T-cell (primary cell): ENCODE measurements at places on chromosomes 6 and 20. TPM values are rescaled to one million over a fixed set of nuclear protein-coding genes. Genes with fewer than 3 reads are reported as not detected.
A peak's percentile ranks its signal among the peaks of the same experiment; 100 is the strongest.

DNA sequence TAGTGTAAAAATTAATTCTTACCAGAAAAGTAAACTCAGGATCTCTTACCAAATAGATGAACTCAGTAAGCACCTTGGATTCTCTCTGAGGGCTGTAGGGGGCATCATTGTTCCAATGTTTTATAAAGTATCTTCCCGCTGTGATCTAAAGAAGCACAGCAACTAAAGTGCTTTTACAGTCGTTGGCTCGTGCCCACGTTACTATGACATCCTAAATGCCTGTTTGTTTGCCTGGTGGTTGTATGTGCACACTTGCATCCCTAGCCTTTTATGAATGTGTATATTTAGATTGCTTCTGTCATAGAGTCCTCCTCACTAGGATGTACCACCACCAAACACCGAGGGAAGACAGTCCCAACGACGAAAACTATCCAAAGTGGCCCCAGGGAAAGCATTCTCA, 34.5 kb downstream of the SLX4IP start:
- DNase-seq: no peak

- DNase-seq: no peak
Measured at GRCh38 chr6:136923116-136923953, 1.2 kb downstream of the SLC35D3 start.

- no peak for DNase-seq
Measured at GRCh38 chr20:56579301-56579710, 46.3 kb downstream of the FAM209B start.

GRCh38 chr20:1651268-1652058, 6.1 kb downstream of the SIRPG start:
- no peak for DNase-seq

- no peak for DNase-seq
Measured at GRCh38 chr6:166469426-166469961, 86.8 kb upstream of the MPC1 start.

DNA sequence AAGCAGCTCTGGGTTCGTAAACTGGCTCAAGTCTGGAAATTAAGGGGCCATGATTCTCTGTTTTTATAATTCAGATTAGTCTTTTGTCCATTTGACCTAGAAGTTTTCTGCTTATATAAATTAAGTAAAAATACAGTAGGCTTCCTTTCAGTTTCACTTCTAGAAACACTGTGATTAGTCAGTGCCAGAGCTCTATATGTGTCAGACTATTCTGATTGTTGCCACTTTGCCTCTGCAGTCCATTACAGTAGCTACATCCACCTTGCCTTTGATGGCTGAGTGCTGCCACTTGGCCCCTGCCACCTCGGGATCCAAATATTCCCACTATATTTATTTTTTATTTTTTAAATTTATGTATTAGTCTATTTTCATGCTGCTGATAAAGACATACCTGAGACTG, 7.9 kb downstream of the ZC2HC1B start:
- DNase-seq: no peak

- peak; percentile 38 for DNase-seq
Measured at GRCh38 chr6:36839749-36840431, 646 bp upstream of the CPNE5 start.

- DNase-seq: no peak
Measured at GRCh38 chr6:33123732-33124524, 48.1 kb downstream of the HLA-DPB1 start.

- peak; percentile 20 for DNase-seq
Measured at GRCh38 chr20:53578492-53579222, 15.0 kb downstream of the ZNF217 start.

GRCh38 chr20:21804802-21805201, 99.3 kb downstream of the PAX1 start:
- DNase-seq: no peak

- DNase-seq: no peak
Measured at GRCh38 chr6:151075527-151075926, 164.2 kb upstream of the AKAP12 start.

GRCh38 chr6:17466707-17467106, 73.3 kb downstream of the CAP2 start:
- DNase-seq: no peak

DNA sequence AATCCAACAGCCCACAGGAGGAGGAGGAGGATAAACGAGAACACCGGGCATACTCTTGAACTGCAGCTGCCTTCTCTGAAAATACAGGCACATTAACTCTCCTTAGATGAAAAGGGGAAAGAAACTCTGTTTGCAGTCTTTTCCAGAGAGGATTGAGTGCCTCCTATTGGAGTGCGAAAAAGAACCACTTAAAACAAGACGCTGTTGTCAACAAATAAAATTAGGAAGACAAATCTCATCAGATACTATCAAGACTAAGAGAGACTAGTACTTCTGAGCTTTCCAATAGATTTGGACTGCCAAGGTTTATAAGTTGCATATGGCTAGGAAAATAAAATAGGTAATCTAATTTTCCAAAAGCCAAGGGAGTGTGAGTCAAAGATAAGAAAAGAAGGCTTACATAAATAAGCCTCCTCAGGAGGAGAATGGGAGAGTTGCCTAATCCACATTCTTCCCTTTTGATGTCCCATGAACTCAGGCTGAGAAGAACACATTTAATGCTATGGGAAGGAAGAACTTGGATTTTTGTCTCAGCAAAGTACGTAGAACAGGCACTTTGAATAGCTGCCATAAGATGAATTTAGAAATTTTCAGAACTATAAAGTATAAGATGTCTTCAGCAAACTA, 154.7 kb downstream of the ARHGAP18 start:
- no peak for DNase-seq

- DNase-seq: no peak
Measured at GRCh38 chr6:98782772-98783171, 51.6 kb upstream of the POU3F2 start.

DNA sequence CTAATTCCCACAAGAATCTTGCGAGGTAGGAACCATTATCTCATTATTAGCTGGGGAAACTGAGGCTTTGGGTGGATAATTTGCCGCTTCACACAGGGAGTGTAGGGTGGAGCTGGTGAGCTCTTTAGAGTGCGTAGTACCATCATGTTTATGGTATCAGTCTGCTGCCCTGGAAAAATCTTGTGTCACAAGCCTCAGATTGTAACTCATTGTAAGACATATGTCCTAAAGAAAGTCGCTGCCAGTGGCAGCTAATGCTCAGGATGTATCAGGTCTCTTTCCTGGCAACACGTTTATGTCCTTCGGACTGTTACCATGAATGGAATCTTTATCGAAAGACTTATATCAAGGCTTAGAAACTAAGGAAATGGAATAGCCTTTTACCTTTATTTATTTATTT, 1.9 kb downstream of the ZFAND3 start:
- no peak for DNase-seq

DNA sequence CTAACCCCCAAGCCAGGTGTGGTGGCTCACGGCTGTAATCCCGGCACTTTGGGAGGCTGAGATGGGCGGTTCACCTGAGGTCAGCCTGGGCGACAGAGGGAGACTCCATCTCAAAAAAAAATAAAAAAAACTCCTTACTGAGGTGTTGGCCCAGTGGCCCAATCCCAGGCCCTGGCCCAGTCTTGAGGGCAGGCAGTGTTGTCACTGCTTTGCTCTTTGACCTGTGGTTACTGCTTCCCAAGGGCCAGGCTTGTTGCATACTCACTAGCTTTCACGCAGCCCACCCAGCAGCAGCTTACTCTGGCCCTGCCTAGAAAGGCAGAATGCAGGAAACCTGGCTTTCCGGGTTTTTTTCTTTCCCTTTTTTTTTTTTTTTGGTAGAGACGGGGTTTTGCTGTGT, 13.2 kb downstream of the CNPY3 start:
- DNase-seq: no peak

Gene PLN
- not detected for total RNA-seq

Gene C6orf58
- not detected for total RNA-seq

Gene THBD
- 0.07 TPM for total RNA-seq

Gene HTR1E
- total RNA-seq: not detected

Gene ACSS2
- 34.7 TPM for total RNA-seq

Gene IP6K3
- not detected for total RNA-seq

Gene JPH2
- not detected for total RNA-seq

Gene DEFB132
- not detected for total RNA-seq

Gene COX7A2
- 201 TPM for total RNA-seq

Gene PHACTR3
- not detected for total RNA-seq
